ENCODE measurements at places on chromosomes 6 and 20.

- no peak for DNase-seq
Measured at GRCh38 chr6:154167126-154167525, 128.1 kb downstream of the OPRM1 start.

GRCh38 chr6:34066218-34066571, 79.7 kb downstream of the GRM4 start:
- no peak for DNase-seq

- no peak for DNase-seq
Measured at GRCh38 chr6:95094751-95095663, 482.3 kb upstream of the MANEA start.

GRCh38 chr6:56424542-56425083, 177.2 kb upstream of the COL21A1 start:
- DNase-seq, result no peak

- no peak for DNase-seq
Measured at GRCh38 chr6:84528201-84528600, 236.2 kb downstream of the TBX18 start.

- DNase-seq, result no peak
Measured at GRCh38 chr6:118865100-118865391, 28.9 kb upstream of the ASF1A start.

- DNase-seq, result no peak
Measured at GRCh38 chr6:105771313-105771970, 314.7 kb upstream of the PRDM1 start.

DNA sequence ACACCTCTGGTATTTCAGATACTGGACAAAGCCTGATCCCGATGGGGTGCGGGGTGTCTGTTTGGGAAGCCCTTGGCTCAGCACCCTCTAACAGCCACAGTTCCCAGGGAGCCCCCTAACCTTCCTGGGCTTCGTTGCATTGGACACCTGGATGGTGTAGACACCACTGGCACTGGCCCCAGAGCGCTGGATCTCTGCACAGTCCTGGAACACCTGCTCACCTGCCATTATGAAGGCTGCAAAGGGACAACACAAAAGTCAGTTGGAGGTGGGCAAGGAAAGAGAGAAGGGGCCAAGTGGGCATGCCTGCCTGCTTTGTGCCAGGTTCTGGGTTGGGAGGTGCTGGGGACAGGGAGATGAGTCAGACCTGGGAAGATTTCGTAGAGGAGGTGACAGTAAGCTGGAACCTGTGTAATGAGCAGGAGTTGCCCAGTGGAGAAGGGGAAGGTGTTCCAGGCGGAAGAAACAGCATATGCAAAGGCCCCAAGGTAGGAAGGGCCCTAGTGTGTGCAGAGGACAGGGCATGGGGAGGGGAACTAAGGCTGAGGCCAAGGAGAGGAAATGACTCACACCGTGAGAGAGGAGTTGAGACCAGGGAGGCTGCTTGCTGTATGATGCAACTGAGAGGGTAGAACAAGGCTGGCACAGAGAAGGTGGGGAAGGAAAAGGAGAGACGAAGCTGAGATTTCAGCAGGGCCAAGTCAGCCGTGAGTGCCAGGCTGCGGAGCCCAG, 34.9 kb downstream of the ANGPT4 start:
- DNase-seq, result no peak

GRCh38 chr20:48563191-48563870, 264.5 kb downstream of the PREX1 start:
- no peak for DNase-seq

- DNase-seq, result no peak
Measured at GRCh38 chr6:135173242-135173988, 7.7 kb upstream of the MYB start.

DNA sequence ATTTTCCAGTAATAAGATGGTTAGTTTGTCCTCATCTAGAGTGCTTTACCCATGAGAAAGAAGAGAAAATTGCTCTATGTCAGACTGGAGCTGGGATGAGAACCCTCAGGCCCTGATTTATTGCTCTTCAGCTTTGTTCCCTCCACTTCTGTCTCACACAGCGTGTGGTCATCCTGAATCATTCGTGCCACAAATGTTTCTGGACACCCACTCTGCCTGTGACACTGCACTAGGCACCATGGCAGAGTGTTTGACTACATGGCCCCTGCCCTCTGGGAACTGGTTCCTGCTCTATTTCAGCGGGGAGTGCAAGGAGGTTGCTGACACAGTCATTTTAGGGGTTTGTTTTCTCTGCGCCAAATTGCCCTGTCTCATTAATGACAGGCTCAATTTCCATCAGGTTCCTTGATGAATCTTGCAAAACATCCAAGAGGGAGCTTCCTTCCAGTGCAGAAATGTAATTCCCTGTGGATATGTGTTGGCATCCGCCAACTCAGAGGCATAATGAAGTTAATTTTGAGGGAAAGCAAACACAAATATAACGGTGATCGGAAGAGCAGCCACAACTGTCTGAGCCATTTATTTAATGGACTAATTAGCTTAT, 207.5 kb downstream of the CLIC5 start:
- DNase-seq, result no peak

DNA sequence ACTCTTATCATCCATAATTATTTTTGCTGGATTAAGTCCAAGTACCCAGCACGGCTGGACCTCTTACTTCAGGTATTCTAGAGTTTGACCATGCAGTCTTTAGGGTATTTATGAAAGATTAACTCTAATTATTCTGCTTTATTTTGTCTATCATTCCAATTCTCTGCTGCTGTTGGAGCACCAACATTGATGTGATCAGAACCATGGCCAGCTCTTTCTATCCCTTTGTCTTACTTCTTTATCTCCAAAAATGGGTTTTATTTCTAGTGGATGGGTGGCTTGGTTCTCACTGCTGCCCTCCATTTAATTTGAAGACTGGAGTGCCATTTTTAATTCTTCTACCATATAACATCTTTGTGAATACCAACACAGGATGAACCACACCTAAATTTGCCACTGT, 704.3 kb downstream of the FRK start:
- no peak for DNase-seq

- no peak for DNase-seq
Measured at GRCh38 chr6:37072526-37072925, 67.1 kb downstream of the FGD2 start.

GRCh38 chr6:15483060-15483459, 179.8 kb downstream of the DTNBP1 start:
- no peak for DNase-seq

DNA sequence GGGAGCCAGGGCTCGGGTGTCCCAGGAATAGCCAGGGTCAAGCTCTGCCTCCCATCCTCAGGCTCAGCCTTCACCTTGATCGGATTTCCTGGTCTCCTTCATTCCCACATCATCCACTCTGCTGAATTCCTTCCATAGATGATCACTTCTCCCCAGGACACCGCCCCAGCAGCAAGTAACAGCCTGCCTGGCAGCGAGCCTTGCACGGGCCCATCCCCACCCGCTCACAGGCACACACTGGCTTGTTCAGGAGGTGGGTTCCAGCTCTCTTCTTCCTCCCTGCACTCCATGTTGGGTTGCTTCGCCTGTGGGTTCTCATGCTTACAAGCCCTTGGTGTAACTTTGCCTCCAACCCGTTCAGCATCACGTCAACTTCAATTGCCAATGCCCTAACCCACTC, 113.0 kb upstream of the IYD start:
- DNase-seq, result no peak

DNA sequence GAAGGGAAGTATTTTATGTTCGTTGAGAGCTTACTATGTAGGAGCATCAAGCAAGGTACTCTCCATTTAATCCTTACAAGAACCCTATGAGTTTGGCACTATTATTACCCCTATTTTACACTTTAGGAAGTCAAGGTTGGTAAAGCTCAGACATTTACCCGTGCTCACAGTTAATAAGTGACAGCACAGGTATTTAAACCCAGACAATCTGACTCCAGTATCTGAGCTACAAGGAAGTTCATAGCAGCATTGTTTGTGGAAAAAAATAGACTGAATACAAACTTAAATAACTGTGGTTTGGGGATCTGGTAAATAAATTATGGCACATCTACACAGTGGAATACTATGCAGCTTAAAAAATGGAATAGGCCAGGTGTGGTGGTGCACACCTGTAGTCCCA, 21.2 kb upstream of the GMNN start:
- no peak for DNase-seq

GRCh38 chr6:125954735-125955339, 1.7 kb upstream of the HINT3 start:
- no peak for DNase-seq

- DNase-seq, result no peak
Measured at GRCh38 chr20:33159713-33160112, 8.2 kb upstream of the BPIFA2 start.

DNA sequence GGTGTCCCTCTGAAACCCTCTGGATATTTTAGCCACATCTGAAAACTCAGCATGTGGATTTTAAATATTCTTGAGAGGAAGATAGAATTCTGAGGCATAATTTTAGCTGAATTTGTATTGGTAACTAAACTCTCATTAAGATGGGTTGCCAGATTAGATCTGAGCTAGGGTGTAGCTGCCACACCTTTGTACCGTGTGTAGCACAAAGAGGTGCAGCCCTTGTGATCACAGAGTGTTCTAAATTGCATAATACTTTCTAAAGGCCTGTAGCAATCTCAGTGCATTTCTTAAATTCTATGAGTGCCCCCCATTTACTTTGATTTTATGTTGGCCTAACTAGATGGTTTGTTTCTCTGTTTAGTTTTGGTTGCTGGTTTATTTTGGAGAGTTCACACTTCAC, 53.0 kb downstream of the FLRT3 start:
- no peak for DNase-seq

- DNase-seq, result no peak
Measured at GRCh38 chr6:71123051-71123450, 165.6 kb upstream of the OGFRL1 start.

DNA sequence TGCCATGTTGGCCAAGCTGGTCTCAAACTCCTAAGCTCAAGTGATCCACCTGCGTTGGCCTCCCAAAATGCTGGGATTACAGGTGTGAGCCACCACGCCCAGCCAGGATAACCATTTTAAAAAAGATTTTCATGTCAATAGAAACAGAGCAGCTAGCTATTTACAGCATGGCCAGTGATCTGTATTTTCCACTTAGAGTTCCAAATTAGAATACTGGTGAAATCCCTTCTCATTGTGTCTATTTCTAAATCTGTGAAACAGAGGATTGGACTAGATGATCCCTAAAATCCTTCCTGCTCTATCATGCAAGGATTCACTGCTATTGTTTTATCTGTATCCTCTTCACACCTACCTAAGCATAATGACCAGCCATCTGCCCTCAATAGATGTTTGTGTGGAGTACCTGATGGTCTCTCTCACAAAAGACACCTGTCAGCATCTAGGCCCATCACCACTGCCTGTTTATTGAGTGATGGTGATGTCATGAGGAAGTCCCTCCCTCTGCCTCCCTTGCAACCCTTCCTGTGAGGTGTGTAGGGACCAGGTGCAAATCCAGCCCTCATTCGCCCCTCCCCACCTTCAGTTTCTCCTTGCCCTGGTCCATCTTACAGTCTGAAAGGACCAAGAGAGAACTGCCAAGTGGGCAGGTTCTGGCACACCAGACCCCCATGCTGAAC, 26.5 kb upstream of the SMIM29 start:
- DNase-seq, result no peak

DNA sequence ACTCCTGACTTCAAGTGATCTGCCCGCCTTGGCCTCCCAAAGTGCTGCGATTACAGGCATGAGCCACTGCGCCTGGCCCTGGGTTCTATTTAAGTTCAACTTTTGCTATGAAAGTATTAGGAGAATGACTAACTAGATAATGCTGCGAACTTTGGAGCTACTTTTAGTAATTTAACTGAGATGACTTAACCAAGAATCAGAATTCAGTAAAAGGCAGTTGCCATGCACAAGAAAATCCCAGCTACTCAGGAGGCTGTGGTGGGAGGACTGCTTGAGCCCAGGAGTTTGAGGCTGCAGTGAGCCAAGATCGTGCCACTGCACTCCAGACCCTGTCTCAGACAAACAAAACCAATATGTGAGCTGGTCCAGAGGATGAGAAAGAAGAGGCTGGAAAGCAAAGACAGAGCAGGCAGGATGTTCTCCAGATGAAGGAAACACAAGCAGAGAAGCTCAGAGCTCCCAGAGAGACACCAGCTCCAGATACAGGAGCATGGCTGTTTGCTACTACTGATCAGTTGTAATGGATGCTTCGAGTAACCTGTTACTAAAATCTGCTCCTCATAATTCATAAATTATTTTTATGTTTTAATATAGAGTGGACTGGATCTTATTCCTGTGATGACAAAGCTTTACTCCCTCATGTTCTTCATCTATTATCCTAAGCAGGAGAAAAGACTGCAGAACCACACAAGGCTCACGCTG, 23.9 kb downstream of the ZNF217 start:
- DNase-seq, result no peak

GRCh38 chr6:168782187-168782751, 341.3 kb downstream of the SMOC2 start:
- DNase-seq, result no peak

DNA sequence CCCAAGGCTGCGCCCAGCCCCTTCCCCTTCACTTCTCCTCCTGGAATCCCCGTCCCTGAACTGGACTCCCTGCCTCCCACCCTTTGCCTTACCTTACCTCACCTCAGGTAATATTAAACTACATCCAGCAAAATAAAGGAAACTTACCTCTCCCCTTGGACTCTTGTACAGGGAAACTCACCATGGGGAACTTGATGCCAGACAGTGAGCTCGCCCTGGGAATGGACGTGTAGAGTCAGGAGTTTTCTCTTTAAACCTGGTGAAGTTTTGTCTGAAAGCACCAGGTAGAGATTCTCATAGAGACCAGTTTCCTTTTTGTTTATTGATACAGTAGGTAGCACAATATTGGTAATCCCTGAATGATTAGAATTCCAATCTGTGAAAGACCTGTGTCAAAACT, 544 bp upstream of the HLA-C start:
- no peak for DNase-seq

GRCh38 chr20:49562311-49563014, 5.5 kb downstream of the PTGIS start:
- DNase-seq, result no peak

GRCh38 chr20:38951611-38952010, 10.5 kb upstream of the DHX35 start:
- DNase-seq, result no peak

DNA sequence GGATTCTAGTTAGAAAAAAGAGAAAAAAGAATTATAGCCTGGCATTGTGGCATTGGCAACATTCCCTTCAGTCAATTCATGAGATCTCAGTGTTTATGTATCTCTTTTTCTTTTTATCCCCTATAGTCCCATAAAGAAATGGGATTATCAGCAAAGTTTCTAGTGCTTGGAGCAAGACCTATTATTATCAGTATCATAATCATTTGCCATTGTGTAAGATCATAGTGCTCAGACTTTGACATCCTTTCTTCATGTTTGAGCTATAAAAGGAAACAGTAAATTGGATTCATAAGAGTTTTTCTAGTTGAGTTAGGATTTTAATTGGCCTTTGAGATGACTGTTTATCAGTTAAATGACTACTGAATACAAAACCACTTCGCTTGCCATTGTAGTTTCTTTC, 295.6 kb downstream of the GRIK2 start:
- no peak for DNase-seq

- DNase-seq, result no peak
Measured at GRCh38 chr6:85866370-85866730, 223.7 kb upstream of the SYNCRIP start.

GRCh38 chr20:63128956-63129355, 87.0 kb downstream of the YTHDF1 start:
- no peak for DNase-seq

GRCh38 chr20:4681401-4681800, 40.3 kb upstream of the PRND start:
- DNase-seq, result no peak

GRCh38 chr6:42616716-42617115, 52.9 kb downstream of the UBR2 start:
- DNase-seq, result no peak

GRCh38 chr6:111711984-111712752, 106.5 kb upstream of the TRAF3IP2 start:
- DNase-seq, result no peak

GRCh38 chr6:127210725-127211124, 55.9 kb upstream of the RNF146 start:
- DNase-seq, result no peak
